ENCODE measurements at places on chromosomes 4 and X. TPM values are rescaled to one million over a fixed set of nuclear protein-coding genes. Genes with fewer than 3 reads are reported as not detected.

The TMEM31 gene
- total RNA-seq: not detected

The SFRP2 gene
- not detected for total RNA-seq

The MORF4L2 gene
- 471 TPM for total RNA-seq

The MAOB gene
- total RNA-seq: not detected

The PLXNB3 gene
- total RNA-seq: 4.5 TPM

The GABRB1 gene
- 0.76 TPM for total RNA-seq

Measured in HT1080 (cell line).